HT-29 (cell line): ENCODE measurements at places on chromosomes 2 and 18. TPM values are rescaled to one million over a fixed set of nuclear protein-coding genes. Genes with fewer than 3 reads are reported as not detected.
A peak's percentile ranks its signal among the peaks of the same experiment; 100 is the strongest.

DNA sequence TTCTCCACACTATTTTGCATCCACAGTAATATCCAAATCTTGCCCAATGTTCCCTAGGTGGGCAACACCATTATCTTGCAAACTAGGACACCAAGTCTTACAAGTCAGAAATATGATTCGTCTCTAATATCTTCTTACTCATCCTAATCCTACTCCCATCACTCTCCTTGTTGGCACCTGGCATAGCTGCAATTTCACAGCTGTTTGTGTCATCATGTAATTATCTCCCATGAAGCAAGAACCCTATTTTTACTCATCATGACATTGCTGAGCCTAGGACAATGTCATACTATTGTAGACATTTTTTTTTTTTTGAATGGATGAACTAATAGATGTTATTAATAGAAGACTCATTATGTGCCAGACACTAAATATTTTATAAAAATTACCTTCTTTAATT, 91.3 kb upstream of the CCDC141 start:
- no peak for DNase-seq

DNA sequence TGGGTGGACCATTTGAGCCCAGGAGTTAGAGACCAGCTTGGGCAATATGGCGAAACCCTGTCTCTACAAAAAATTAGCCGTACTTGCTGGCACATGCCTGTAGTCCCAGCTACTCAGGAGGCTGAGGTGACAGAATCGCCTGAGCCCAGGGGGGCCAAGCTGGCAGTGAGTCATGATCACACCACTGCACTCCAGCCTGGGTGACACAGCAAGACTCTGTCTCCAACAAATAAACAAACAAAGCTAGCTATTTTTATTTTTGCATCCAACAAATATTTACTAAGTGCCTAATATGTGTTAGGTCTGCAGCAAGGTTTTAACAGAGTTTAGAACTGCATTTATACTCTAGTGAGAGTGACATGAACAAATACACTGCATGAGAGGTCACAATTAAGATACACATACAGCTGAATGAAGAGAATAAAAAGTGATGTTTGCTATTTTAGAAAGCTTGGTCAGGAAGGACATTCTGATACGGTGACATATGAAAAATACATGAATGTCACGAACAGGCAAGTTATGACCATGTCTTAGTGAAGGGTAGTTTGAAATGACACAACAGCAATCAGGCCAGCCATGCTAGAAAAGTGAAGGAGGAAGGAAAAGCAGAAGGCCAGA, 83.2 kb upstream of the FRZB start:
- no peak for DNase-seq

- DNase-seq, result no peak
Measured at GRCh38 chr2:170298115-170298514, 120.2 kb downstream of the MYO3B start.

DNA sequence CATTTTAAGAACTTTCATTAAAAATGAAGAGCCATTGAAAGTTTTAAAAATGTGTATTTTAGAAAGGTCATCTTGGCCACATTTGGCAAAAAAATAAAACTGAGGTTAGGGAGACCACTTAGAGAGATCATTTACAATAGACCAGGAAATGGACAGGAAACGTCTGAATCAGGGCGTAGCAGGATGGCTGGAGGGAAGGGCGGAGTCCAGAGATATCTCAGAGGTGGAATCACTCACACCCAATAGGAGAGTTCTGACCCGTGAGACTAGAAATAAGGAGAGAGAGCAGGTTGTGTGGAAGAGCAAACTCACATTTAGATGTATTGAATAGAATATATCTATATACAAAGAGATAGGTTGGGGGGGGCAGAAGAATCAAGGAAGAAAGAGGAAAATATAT, 373.4 kb downstream of the METTL4 start:
- DNase-seq, result peak; percentile 75

DNA sequence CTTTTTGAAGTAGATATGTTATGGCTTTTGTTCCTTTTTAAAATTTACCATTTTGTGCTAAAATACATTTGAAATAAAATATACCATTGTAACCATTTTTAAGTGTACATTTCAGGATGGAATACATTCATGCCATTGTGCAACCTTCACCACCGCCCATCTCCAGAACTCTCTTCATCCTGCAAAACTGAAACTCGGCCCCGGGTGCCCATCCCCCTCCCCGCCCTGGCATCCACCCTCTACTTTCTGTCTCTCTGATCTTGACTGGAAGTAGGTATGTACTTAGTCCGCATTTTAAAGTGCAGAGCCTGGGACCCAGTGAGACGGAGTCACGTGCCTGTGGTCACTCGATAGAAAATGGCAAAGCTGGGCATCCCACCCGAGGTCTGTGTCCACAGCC, 45.6 kb downstream of the DIPK1C start:
- DNase-seq, result no peak

The HRH4 gene
- total RNA-seq, result not detected in 2 replicates

The ALMS1 gene
- total RNA-seq, result 13.9 and 18.2 TPM in 2 replicates
